ENCODE measurements at places on chromosomes 4 and X. TPM values are rescaled to one million over a fixed set of nuclear protein-coding genes. Genes with fewer than 3 reads are reported as not detected.

CCKAR gene
- not detected for total RNA-seq

NPY2R gene
- total RNA-seq, result not detected

STBD1 gene
- 0.09 TPM for total RNA-seq

BEX4 gene
- 9.9 TPM for total RNA-seq

FAM133A gene
- total RNA-seq, result not detected

GAGE12J gene
- not detected for total RNA-seq

DNA sequence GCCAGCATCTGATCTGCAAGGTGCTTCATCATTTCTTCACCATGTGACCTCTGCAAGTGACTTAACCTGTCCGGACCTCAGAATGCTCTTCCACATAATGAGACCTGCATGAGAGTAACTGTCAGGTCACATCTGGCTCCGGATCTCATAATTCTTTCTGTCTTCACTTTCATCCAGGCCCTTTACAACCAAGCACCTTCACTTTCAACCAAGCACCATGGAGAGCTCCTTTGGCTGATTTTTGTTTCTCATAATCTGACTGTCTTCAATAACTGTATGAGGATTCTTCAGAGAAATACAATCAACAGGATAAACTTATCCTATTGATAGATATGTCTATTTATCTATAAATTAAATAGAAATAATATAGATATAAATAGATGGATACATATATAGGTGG, 148.1 kb downstream of the VCX3A start:
- no peak for DNase-seq

GRCh38 chr4:2062808-2063524, 3.8 kb downstream of the NAT8L start:
- DNase-seq, result peak; percentile 27

GRCh38 chrX:65407157-65407626, 127.4 kb downstream of the LAS1L start:
- peak; percentile 5 for DNase-seq

GRCh38 chrX:129581904-129582303, 41.8 kb downstream of the OCRL start:
- DNase-seq, result no peak

DNA sequence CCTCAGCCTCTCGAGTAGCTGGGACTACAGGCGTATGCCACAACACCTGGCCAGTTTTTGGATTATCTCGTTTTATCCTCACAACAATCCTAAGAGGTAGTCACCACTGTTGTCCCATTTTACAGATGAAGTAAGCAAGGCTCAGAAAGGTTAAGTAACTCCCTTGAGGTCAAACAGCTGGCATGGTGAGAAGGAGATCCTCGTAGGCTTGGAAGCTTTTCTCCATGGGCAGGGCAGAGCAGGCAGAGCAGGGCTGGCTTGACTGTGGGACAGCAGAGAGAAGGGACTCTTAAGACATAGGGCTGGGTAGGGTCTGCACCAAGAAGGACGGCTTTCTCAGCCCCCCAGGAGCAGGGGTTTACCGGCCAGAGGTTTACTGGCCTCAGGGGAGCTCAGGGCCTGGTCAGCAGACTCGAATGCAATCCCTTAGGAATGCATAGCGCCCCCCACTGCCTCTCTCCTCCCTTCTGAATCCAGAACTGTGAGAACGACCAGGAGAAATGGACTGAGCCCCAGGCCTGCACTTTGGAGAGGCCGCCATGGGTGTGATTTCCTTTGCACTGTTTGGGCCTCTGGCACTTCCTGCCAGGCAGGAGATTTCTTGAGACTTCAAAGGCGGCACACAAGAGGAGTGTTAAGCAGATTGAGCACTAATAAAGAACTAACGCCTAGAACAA, 14.0 kb upstream of the CDKN2AIP start:
- DNase-seq, result peak; percentile 42

DNA sequence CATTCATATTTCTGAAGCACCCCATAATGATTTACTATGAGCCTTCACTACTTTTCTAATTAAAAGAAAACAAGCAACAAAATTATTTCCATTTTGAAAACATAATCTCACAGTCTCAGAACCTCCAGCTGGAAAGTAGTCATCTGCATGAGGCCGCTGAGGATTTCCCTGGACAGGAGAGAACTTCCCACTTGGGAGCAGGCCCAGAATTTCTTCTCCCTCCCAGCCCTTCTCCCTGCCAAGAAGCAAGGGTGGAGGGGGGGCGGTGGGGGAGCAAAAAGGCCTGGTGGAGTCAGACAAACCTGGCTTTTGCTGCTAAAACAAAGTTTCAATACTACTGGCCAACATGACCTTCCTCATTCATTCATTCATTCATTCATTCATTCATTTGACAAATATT, 167.3 kb downstream of the PJA1 start:
- no peak for DNase-seq

DNA sequence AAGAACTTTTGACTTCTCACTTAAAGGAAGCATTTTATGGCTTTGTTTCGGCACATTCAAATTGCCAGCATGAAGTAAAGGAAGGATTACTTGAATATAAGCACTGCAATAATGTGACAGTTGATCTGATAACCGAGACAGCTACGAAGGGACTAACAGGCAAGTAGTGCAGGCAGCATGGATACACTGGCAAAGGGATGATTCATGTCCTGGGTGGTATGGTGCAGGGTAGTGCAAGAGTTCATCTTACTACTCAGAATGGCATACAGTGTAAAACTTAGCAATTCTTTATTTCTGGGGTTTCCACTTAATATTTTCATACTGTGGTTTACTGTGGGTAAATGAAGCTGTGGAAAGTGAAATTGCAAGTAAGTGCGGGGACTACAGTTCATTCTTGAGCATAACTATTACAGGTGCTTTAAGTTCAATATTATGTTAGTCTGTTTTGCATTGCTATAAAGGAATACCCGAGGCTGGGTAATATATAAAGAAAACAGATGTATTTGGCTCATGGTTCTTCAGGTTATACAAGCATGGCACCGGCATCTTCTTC, 611.8 kb downstream of the SPOCK3 start:
- DNase-seq, result no peak

DNA sequence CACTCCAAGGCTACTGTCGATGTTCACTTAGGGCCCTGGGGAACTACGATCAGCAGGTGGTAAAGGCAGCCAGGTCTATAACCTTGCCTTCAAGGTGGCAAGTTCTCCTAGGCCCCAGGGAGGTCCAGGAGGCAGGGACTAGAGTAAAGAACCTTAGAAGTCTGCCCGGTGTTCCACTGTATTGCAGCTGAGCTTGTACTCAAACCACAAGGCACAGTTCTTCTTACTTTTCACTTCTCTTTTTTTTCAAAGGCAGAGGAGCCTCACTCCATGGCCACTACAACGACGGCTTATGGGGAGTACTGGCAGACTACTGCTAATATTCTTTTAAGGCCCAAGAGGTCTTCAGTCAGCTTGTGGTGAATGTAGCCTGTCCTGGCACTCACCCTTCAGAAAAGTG, 78.8 kb upstream of the GPR174 start:
- no peak for DNase-seq

DNA sequence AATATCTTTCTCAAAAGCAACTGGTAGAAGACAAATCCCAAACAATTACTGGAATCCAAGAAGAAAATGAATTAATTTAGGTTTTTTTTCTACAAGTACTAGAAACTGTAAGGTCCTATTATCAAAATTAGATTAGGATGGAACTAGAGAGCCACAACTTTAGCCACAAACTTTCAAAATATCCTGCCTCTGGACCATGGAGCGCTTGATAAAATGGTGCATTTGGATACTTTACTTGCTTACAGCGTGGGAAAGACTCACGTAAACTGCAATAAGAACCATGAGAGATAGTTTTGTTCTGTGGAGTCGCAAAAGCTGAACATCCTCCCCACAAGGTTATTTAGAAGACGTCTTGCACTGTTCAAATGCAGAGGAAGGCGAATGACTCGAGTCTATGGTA, at the start of gene DCAF8L2:
Gene DCAF8L2 (plus strand): TSS at position 301 of the 400 bp plus-strand sequence. CDS start 156,552 bp downstream, outside the sequence.
- no peak for DNase-seq

- no peak for DNase-seq
These were observed 20.6 kb upstream of the HPGDS start for GRCh38 chr4:94363136-94363655.

DNA sequence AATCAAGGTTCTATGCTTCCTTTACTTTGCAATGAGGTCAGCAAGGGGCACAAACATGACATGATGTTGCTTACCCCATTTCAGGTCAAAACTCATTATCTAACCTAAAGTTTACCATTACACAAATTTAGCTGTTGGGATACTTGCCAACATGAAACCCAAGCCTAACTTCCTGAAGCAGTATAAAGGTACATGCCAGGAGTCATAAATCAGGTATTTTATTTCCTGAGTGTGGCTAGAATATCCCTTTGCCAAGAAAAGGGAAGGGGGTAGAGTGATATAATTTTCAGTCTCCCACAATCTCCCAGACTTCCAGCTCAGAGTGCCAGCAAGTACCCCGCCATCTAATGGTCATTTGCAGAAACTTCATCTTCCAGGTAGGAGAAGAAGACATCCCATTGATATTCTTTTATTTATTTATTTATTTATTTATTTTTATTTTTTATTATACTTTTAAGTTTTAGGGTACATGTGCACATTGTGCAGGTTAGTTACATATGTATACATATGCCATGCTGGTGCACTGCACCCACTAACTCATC, 136.6 kb downstream of the NEXMIF start:
- no peak for DNase-seq

DNA sequence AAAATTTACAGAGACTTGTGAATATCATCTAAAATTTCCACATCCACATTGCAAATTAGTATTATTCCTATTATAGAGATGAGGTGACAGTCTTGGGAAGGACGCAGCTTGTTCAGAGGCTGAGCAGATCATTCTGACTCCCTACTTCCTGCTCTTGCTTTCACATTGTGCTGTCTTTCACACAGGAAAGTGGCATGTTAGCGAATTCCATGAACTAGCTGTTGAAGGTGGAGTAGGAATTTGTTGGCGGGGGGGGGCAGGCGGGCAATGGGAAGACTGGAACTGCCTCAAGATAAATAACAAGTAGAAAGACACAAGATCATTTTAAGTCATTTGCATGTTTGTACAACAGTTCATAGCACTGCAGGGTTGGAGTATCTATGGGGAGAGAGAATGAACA, 2.3 kb downstream of the PF4V1 start:
- DNase-seq, result no peak

DNA sequence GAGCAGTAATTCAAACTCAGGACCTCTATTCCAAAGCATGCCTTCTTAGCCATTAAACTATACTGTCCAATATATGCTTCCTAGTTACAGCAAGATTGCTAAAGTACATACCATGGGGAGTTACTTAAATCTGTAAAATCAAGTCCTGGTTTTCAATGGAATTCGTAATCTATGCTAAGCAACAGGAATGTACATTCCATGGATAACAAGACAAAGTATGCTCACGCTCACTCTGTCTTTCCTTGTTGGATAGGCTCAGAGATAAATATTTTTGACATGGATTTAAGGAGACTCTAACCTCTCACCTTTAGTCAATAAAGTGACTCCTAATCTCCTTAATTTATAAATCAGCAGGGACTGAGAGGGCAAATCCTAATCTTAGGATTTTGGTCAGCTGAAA, 47.3 kb upstream of the STK26 start:
- DNase-seq, result no peak

DNA sequence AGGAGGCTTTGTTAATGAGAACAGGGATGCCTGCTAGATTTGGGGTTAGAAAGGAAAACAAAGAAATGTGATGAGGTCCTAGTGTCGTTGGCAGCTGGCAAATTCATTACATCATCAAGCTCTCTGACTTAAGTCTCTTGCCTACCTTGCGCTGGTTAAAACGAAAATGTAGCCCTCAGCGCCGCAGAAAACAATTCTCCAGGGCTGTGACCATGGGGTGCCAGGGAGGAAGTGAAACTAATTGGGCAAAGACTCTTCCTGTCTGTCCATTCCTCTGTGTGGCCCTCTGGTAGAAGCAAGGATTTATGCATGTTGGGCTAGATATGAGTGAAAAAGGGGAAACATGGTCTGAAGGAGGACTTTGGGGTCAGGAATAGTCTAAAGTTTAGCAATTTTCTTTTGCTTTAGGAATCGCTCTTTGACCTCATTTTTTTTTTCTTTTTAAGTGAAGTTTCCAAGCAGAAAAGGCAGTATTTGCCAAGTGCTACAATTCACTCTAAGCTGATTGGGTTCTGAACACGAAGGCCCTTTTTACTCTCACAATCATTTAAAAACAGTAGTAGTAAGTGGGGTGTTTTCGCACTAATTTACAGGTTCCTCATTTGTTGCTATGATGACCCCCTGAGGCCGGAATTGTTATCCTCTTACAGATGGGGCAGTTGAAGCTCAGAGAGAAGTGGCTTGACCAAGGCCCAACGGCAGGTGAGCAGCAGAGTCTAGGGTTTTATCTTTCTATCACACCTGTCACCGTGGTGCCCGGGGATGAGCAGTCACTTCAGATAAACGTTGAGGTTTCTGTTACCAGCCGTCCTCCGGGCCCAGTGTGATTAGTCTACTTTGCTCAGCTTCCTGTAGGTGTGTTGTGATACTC, 27.3 kb upstream of the CHRNA9 start:
- DNase-seq, result peak; percentile 80

DNA sequence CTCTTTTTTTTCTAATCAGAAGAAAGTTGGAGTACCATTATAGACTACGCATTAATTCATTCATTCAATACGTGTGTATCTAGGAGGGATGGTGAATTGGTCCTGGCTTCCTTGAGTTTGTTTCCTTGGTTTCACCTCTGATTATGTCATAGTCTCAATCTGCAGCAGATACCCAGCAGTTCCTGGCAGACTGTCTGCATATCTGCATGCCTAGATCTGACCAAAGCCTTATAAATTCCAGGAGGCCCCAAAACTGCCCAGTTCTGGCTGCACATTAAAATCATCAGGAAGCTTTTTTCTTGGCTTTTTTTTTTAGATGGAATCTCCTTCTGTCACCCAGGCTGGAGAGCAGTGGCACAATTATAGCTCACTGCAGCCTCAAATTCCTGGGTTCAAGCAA, 27.2 kb upstream of the SLC34A2 start:
- DNase-seq, result no peak
